ENCODE measurements at places on chromosomes 4 and X.

DNA sequence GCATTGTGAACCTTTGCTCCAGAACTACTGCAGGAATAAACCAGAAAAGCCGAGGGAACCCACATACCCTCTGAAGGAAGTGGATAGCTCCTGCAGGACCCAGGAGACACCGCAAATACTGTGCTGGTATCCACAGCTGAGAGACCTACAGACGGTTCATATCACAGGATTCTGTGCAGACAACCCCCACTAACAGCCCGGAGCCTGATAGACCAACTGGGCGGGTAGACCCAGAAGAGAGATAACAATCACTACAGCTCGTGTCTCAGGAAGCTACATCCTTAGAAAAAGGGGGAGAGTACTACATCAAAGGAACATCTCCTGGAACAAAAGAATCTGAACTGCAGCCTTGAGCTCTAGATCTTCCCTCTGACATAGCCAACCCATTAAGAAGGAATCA is 150.8 kb downstream of the FRAS1 start:
- no peak for DNase-seq

GRCh38 chr4:165873298-165874071 is 448 bp downstream of the TLL1 start:
- peak; percentile 1 for DNase-seq

- no peak for DNase-seq
Observed at GRCh38 chrX:135432881-135433521, 11.3 kb downstream of the SMIM10L2A start.

GRCh38 chrX:71053217-71053621 is 14.9 kb downstream of the SNX12 start:
- peak; percentile 4 for DNase-seq

GRCh38 chr4:35526456-35526855 is 717.9 kb downstream of the ARAP2 start:
- DNase-seq = no peak

DNA sequence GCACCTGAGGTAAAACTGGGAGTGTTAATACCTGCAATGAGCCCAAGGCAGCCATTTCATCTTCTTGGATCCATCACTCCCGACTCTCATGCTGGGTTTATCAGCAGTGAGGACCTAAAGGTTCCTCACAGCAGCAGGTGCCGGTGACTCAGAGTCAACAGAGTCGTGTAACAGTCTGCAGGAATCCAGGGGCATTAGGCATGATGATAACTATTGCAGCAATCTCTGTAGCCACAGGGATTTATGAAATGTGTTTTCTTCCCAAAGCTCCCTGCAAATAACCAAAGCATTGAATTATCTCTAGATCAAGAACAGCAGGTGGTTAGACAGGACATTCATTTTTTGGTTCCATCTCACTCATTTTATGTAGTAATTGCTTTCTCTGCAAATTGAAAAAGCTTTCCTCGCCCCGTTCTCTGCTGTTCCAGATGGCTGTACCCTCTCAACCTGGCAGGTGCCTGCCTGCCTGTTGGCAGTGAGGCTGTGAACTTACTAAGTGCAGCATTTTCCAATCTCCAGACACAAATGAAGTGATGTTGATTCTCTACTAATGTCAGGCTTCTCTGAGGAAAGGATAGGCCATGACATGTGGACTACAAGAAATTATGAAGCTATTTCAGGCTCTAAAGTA is 48.1 kb upstream of the TSPAN7 start:
- no peak for DNase-seq

DNA sequence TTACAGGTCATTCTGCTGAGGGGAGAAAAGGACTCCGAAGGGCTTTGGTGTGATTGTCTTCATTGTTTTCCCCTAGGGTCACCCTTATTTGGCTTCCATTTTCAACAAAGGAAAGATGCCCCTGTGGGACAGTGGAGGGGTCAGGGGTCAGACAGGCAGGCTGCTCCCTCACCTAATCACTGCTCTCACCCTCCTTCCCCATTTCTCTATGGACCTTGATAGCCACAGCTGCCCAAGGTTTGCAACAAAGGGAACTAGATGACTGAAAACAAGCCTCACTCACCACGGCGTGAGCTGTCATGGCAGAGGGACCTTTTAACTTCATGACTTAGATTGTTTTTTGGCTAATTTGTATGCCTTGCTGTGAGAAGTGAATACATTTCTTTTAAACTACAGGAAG is 40.7 kb downstream of the C4orf51 start:
- DNase-seq = peak; percentile 43

DNA sequence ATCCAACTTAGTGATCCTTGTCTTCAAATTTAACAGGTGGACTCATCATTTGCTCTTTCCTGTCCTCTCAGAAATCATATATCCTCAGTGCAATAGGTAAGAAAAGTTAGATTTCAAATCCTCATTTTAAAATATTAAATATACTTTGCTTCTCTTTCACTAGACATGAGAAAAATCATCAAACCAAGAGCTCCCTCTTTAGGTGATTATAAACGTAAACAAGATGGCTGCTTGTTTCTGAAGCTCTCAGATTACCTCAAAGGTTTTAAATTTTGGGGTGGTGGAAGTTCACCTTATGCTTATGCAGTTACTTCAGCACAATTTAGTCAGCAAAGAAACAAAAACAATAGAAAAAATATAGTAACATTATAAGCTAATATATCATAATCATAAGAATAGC is 27.3 kb downstream of the CSN3 start:
- DNase-seq = no peak

- DNase-seq = no peak
Observed at GRCh38 chrX:45050558-45050957, 150.1 kb downstream of the DIPK2B start.

DNA sequence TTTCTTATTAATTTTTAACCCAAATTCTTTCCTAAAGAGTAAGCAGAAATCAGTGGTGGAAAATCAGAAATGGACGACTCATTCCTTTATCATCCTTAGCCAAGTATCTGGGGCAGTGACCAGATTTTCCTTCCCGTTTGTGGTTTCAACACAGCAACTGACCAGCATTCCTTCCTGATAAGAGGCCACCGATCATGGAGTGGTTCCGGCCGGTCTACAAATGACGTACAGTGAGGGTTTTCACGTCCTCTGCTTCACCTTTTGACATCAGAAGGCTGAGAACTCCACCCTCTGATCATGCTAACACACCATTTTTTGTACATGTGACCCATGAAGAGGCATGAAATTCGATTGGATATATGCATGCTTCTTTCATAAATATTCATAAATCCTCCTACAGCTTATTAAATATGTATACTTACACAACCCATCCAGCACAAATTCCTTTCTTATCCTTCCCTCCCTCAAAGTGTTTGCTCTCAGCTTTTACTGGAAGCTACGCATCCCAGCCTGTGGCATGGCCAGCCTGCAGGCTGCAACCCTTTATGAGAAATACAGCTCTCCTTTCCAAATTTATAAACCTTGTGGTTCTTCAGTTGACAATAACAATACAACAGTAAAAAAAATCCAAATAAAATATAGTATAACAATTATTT is 173.0 kb upstream of the CASK start:
- DNase-seq = no peak

Measured in activated T-cell treated with anti-CD3 and anti-CD28 coated beads, Interleukin-2, amount 50 U/mL, for 72 hours (primary cell).